ENCODE measurements at places on chromosomes 7 and 10. TPM values are rescaled to one million over a fixed set of nuclear protein-coding genes. Genes with fewer than 3 reads are reported as not detected.

ANXA8L1 gene
- total RNA-seq: 2.4 TPM

FKBP6 gene
- total RNA-seq: not detected

ADAM22 gene
- 4.3 TPM for total RNA-seq

CDHR3 gene
- 2.9 TPM for total RNA-seq

GJD4 gene
- not detected for total RNA-seq

ANKRD2 gene
- 11.8 TPM for total RNA-seq

SERPINE1 gene
- 2.4 TPM for total RNA-seq

IKZF1 gene
- total RNA-seq: 4.4 TPM

GRCh38 chr10:48487244-48487643 is 117.6 kb downstream of the ARHGAP22 start:
- no peak for DNase-seq

GRCh38 chr7:142760071-142760642 is 10.6 kb upstream of the PRSS2 start:
- DNase-seq: no peak

DNA sequence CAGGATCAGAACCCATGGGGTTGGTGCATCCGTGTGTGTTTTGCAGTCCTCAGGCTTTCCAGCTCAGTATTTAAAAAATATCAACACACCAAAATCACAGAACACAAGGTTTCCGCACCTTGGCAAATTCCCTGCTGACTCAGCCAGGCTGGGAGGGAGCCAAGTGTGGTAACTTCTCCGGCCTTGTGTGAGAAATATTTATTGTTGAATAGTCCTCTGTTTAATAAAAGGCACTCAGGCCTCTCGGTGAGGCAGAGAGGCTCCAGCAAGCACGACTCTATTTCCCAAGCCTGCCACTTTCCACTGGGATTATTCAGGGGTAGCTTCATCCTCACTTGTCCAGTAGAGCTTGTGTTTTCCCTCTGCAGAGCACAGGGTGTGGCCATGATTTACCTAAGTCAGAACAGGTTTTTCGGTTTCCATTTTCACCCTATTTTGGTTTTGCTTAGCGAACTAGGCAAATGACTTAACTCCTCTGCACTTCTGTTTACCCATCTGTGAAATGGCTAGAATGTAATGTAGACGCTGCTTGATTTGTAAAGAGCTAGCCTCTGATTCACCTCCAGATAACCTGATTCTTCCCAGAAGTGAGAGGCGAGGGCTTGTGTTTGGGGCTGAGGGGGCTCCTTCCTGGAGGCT is 13.0 kb upstream of the CHST15 start:
- DNase-seq: peak; percentile 68

DNA sequence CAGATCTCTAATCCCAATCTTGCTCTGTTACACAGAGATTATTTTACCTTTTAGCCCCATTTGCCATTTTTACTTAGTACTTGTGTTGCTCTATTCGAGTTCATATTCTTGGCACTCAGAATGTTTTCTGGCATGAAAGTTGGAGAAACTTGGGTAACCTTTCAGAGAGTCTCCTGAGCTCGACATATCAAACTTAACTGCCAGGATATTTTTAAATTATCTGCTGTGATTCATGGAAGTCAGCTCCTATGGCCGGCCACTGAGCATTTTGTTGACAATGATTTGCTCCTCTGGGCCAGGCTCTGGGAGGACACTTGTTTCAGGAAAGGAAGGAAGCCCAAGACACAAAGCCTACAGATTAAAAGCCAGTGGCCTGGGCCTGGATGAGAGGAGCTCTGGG is 396.7 kb downstream of the TNS3 start:
- no peak for DNase-seq

DNA sequence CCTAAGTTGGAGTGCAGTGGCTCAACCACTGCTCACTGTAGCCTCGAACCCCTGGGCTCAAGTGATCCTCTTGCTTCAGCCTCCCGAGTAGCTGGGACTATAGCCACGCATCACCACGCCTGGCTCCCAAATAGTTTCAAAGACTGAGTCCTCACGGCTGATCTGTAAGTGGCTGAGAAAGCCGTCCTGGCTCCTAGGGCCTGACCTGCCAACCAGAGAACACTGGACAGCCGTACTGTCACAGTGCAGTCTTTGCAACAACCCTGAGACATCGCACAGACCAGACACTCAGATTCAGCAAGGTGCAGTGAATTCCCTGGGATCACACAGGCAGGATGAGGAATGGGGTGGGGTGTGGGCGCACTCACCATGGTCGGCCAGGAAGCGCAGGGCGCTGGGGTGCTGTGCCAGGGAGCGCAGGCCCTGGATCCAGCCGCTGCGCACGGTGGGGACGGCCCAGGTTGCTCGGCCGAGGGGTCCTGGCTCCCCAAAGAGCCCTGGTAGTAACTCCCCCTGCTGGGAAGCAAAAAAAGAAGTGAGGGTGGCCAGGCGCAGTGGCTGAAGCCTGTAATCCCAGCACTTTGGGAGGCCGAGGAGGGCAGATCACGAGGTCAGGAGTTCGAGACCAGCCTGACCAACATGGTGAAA is 10.7 kb downstream of the BRAT1 start:
- no peak for DNase-seq

- no peak for DNase-seq
These were observed 79.9 kb upstream of the TMEM196 start for GRCh38 chr7:19853261-19853832.
